ENCODE measurements at places on chromosomes 7 and 10. TPM values are rescaled to one million over a fixed set of nuclear protein-coding genes. Genes with fewer than 3 reads are reported as not detected.
A peak's percentile ranks its signal among the peaks of the same experiment; 100 is the strongest.

Gene SEMA3A
- total RNA-seq: 44.4 TPM

GRCh38 chr10:122052701-122053100 is 63.7 kb downstream of the TACC2 start:
- peaks cover 5% of the 10 kb centered on the region for H3K4me1 ChIP-seq
- H3K4me3 ChIP-seq: no peak overlapping the region
- no peaks in the 10 kb centered on the region for H3K36me3 ChIP-seq

DNA sequence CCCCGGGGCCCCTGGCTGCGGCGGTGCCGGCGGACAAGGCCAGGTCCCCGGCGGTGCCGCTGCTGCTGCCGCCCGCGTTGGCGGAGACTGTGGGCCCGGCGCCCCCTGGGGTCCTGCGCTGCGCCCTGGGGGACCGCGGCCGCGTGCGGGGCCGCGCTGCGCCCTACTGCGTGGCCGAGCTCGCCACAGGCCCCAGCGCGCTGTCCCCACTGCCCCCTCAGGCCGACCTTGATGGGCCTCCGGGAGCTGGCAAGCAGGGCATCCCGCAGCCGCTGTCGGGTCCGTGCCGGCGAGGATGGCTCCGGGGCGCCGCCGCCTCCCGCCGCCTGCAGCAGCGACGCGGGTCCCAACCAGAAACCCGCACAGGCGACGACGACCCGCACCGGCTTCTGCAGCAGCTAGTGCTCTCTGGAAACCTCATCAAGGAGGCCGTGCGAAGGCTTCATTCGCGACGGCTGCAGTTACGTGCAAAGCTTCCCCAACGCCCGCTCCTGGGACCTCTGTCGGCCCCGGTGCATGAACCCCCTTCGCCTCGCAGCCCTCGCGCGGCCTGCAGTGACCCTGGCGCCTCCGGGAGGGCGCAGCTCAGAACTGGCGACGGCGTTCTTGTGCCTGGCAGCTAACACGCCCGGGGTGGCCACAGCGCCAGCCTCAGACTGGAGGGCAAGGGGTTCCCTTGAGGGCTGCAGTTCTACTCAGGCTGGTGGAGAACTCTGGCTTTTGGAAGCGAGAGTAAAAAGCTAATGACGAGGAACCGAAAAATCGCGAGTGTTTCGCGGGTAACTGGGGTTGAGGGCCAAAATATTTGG is 804 bp downstream of the FRAT1 start:
- H3K4me1 ChIP-seq: peaks cover 19% of the 10 kb centered on the region
- peaks cover 47% of the 10 kb centered on the region for H3K27me3 ChIP-seq
- H3K4me3 ChIP-seq: peak overlapping the region; percentile 68
- no peaks in the 10 kb centered on the region for H3K36me3 ChIP-seq

DNA sequence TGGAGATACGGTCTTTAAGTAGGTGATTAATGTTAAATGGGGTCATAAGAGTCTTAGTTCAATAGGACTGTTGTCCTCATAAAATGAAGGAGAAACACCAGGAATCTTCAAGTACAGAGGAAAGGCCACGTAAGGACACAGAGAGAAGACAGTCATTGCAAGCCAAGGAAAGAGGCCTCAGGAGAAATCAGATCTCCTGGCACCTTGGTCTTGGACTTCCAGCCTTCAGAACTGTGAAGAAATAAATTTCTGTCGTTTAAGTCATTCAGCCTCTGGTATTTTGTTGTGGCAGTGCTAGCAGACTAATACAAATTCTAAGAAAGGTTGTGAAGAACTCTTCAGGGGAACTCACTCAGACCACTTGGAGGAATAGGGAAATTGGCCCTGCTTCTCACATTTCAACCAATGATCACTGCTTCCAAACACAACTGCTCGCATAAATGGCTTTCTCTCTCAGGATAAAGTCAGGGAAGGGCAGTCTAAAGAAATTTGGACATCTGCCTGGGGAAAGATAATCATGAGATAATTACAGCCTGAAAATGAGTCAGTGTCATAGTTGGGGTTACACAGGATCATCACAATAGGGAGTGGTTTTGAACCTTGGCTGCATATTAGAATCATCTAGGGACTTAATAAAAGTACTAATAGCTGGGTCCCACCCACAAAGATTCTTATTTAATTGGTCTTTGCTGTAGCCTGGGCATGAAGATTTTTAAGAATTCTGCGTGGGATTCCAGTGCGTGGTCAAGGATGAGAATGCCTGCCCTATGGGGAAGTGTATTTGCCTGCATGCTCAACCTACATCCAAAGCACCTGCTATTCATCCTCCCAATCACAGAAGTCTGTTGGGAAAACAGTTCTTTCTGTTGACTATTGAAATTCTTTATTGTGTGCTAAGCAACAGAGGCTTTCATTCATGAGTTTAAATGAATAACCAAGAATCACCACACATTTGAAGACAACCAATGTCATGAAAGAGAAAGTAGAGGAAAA is 310.6 kb upstream of the PLXDC2 start:
- no peak overlapping the region for H3K4me3 ChIP-seq
- DNase-seq: no peak
- H3K27me3 ChIP-seq: no peaks in the 10 kb centered on the region
- H3K36me3 ChIP-seq: peaks cover 18% of the 10 kb centered on the region
- peaks cover 17% of the 10 kb centered on the region for H3K4me1 ChIP-seq

DNA sequence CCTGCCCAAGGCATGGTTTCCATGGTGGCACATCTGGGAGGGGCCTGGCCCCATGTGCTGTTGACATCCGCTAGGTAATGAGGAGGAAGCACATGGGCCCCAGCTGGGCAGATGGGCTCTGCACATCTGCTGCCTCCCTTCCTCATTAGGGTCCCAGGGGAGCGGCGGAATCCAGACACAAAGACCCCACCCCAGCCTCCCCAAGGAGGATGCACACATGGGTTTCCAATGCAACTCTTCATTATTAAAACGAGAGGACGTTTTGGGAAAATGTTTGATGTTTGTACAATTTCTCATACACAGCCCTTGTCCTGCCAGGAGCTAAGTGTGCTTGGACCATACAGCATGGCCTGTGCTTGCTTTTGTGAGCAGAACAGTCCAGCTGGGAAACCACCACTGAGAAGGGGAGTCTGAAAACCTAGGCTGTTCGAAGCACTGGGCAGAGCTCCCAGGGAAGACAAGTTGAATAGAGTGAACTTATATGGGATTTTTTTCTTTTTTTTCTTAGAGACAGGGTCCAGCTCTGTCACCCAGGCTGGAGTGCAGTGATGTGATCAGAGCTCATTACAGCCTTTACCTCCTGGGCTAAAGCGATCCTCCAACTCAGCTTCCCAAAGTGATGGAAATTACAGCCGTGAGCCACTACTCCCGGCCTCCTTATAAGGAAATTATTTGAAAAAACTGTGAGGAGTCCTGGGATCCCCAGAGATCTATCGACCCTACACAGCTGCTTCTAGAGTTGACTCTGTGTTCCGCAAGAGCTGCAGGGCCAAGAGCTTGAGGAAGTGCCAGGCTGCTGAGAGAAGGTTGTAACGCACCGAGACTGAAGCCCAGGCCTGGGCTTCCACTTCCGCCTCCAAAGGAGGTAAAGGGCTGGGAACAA is 23.4 kb downstream of the FAM107B start:
- H3K4me3 ChIP-seq: no peak overlapping the region
- DNase-seq: no peak
- H3K27ac ChIP-seq: no peak overlapping the region
- H3K27me3 ChIP-seq: no peaks in the 10 kb centered on the region

- no peak overlapping the region for H3K4me3 ChIP-seq
- no peaks in the 10 kb centered on the region for H3K4me1 ChIP-seq
- no peak overlapping the region for H3K27ac ChIP-seq
- peaks cover 30% of the 10 kb centered on the region for H3K27me3 ChIP-seq
These were observed 49.8 kb downstream of the PRKCQ start for GRCh38 chr10:6530211-6530840.

DNA sequence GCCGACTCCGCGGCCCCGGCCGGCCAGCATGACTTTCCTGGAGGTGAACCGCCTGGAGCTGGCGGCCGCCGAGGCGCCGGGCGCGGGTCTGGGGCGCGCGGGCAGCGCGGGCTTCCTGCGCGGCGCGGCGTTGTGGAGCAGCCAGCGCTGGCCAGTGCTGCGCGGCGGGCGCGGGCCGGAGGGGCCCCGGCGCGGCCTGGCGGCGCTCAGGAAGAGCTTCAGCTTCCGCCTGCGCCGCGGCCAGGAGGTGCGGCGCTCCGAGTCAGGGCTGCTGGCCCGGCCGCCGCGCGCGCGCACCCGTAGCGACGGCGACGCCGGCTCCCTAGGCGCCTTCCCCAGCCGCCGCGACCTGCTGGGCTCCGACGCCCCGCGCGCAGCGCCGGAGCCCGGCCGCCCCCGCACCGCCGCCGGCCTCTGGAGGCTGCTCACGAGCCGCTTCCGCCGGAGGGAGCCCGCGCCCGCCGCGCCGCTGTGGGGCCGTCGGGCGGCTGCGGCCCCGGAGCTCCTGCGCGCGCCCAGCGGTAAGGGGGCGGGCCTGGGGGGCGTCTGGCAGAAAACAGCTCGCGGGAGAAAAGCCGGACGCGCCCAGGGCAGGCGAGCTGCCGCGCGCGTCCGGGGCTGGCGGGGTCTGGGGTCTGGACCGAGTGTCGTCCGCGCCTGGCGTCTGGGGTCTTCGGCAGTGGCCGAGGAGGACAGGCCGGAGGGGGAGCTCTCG is 29.0 kb downstream of the AGAP3 start:
- no peaks in the 10 kb centered on the region for H3K27me3 ChIP-seq
- peak overlapping the region; percentile 83 for H3K27ac ChIP-seq
- no peak for DNase-seq
- peaks cover 8% of the 10 kb centered on the region for H3K36me3 ChIP-seq
- peak overlapping the region; percentile 78 for H3K4me3 ChIP-seq

- H3K4me1 ChIP-seq: peaks cover 33% of the 10 kb centered on the region
- no peaks in the 10 kb centered on the region for H3K36me3 ChIP-seq
- DNase-seq: no peak
- no peak overlapping the region for H3K4me3 ChIP-seq
- H3K27ac ChIP-seq: peak overlapping the region; percentile 35
These were observed 122.6 kb downstream of the ITIH5 start for GRCh38 chr10:7544203-7544602.

GRCh38 chr7:150432915-150433892 is 17.2 kb upstream of the GIMAP8 start:
- no peak overlapping the region for H3K27ac ChIP-seq
- DNase-seq: no peak
- H3K4me1 ChIP-seq: no peaks in the 10 kb centered on the region
- H3K36me3 ChIP-seq: no peaks in the 10 kb centered on the region
- no peak overlapping the region for H3K4me3 ChIP-seq

GRCh38 chr10:114576132-114576487 is 82.0 kb downstream of the ABLIM1 start:
- peaks cover 11% of the 10 kb centered on the region for H3K4me1 ChIP-seq
- H3K27me3 ChIP-seq: no peaks in the 10 kb centered on the region
- H3K27ac ChIP-seq: no peak overlapping the region
- DNase-seq: no peak
- no peaks in the 10 kb centered on the region for H3K36me3 ChIP-seq
